ENCODE measurements at places on chromosomes 6 and 20.

DNA sequence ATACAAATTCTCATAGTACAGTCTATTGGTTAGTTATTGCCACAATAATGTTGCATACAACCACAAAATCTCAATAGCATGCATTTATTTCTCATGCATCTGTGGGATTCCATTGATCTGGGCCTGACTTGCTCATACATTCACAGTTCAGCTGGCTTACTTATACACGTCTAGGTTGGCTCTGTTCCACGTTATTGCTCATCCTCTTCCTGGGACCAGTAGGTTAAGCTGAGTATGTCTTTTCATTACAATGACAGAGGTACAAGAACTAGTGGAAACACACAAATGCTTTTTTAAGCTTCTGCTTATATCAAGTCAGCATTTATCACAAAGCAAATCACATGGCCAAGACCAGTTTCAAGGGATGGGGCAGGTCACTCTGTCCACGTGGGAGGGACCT is 485.3 kb upstream of the BTBD3 start:
- no peak for DNase-seq

DNA sequence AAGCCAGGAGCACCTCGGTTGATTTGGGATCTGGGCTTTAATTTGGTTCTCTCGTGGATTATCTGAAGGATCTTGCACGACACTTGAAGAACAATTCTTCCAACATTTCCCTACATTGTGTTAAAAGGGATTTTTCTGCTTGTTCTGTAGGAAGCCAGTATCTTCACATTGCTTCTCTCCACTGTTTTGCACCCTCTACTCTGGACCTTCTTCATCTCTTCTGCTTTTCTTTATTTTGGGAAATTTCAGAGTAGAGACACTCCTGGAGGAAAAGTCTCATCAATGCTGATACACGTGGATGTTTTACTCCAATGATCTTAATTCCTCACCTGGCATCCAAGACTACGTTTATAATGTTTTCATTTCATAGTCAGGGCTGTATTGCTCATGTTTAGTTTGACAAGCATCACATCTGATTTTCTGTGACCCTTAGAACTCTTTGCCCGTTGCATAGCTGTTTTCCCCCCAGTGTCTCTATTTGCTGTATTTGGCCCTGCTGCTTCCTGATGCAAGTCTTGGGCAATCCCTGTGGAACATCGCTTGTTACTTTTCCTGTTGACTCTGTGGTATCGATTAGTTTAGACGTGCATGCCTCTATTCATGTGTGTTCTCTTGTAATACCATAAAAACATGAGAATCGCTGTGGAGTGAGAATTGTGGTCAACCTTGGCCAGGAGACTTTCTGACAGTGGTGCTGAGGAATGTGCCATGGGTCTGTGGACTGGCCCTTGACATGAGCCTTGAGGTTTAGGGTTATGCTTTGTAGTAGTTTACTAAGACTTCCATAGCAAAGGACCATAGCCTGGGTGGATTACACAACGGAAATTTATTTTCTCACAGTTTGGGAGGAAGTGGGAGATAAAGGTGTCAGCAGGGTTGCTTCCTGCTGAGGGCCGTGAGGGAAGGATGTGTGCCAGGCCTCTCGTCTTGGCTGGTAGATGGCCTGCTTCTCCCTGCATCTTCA is 12.5 kb downstream of the PLCB1 start:
- DNase-seq = no peak

DNA sequence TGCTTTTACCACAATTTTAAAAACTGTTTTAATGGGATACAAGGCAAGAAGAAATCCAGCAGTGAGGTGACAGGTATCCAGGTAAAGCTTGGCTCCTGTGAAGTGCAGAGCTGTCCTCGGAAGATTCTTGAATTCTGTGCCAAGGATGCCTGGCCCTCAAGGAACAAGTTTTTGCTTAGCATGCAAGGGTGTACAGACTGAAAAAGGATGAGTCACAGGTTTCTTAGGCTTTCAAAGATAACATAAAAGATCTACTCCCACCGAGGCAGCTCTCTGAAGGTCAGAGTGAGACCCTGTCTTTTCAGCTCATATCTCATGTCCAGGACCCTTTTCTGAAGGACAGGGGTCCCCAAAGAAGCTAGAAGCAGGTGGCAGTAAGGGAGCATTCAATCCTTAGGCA is 83.3 kb downstream of the CHD6 start:
- no peak for DNase-seq

DNA sequence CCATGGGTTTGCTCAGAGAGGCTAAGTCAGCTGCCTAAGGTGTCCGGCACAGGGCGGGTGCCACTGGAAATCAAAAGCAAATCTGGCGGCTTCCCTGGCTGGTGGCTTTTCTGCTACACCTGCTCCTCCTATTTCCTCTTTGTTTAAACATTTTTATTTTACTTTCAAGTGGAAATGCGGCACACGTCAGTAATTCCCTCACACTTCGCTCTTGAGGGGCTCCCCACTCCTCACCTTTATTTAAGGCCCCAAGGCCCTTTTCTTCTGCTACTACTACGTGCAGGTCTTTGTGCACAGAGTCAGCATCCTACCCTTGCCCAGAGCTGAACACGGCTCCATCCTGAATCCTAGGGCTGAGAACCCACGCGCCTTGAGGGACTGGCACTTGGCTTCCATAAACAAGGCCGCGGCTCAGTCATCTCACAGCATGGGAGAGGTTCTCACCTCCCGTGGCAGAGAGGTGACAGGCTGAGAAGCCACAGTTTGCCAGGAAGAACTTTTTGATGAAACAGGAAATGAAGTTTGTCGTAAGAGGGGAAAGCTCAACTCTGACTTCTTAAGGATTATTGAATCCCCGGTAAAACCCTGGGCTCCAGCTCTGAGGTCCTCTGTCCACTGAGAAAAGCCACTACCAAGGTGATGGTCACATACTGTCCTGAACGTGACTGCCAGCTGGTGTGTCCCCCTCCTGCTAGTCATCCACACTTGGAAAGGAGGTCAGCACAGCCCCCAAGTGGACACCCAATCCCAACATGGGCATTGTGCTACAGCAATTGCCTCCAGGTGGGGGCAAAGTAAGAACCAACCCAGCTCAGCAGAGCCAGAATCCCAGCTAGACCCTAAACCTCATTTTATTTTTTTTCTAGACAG is 48.0 kb downstream of the NFATC2 start:
- no peak for DNase-seq

GRCh38 chr6:22958677-22959076 is 389.3 kb downstream of the HDGFL1 start:
- DNase-seq = no peak

DNA sequence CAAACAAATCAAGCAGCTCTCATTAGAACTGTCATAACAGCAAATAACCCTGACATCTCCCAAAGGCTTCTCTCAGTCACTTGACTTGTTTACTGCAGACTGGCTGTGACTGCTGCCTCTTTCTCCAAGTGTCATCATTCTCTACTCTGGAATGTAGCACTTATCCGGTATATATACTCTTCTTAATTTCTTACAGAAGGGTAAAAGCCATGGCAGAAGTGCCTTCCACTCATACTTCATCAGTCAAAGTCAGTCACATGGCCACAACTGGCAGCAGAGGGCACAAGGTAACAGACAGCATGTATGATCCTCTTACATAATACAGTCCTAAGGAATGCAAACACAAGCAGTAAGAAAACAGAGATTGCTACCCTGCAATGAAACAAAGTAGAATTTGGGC is 9.3 kb downstream of the NAPB start:
- no peak for DNase-seq

DNA sequence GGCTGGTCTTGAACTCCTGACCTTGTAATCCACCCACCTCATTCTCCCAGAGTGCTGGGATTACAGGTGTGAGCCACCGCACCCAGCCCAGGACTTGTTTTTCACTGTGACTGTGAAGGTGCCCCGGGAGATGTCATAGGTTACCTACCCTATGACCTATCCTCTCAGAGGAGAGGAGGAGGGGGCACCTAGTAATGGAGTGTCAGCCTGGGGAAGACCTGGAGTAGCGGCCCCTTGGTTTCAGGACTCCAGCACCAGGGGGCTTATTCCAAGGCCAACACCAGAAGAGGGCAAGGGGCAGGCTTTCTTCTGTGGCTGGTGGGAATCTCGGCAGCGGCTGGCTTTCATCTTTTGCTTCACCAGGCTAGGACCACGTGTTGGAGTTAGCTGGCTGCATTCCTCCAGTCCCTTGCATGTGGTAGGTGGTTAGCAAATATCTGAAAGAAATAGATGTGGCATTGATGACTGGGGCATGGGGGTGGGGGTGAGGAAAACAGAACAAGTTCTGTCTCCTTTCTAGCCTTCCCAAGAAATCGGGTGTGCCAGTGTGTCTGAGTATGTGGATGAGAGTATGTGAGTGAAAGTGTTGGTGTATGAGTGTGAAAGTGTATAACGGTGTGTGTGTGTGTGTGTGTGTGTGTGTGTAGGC is 7.9 kb upstream of the ITPR3 start:
- DNase-seq = no peak

- no peak for DNase-seq
Measured at GRCh38 chr20:23646106-23646873, 8.5 kb upstream of the CST3 start.

GRCh38 chr20:16554766-16555543 is 18.3 kb downstream of the KIF16B start:
- DNase-seq = no peak

GRCh38 chr6:155485756-155486155 is 30.1 kb upstream of the NOX3 start:
- DNase-seq = no peak

- no peak for DNase-seq
Measured at GRCh38 chr6:116027801-116028200, 32.9 kb downstream of the FRK start.

- peak; percentile 7 for DNase-seq
Measured at GRCh38 chr6:20680697-20681165, 146.5 kb downstream of the CDKAL1 start.

- no peak for DNase-seq
Measured at GRCh38 chr6:3011592-3011991, 11.9 kb downstream of the NQO2 start.

GRCh38 chr6:38730140-38730862 is 15.2 kb downstream of the DNAH8 start:
- no peak for DNase-seq

- DNase-seq = no peak
Measured at GRCh38 chr6:70314296-70314695, 11.4 kb upstream of the COL9A1 start.

DNA sequence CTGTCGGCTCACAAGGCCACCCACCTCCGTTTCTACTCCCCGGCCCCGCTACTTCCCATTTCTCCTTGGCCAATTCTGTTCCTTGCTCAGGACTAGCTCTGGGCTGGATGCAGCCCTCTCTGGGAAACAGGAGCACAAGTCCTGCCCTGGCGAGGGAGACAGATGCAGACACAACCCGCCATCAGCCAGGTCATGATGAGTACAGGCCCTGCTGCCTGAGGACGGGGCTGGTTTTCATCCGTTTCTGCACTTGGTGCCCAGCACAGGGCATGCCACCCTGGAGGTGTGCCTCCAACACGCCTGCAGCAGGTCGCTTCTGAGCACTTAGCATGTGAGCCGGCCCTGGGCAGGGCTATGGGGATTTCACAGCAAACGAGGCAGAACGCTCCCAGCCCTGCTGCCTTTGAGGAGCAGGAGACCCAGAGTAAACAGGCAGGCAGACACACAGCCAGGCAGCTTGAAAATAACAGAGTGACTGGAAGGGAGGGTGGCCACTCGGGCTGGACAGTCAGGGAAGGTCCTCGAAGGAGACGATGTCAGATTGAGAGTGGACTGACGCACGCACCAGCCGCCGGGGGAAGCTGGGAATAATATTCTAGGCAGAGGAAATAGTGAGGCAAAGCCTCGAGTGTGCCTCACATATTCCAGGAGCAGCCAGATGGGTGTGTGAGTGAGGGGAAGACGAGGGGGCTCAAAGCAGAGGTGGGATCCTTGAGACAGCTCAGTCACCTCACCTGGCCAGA is 21.2 kb upstream of the VSTM2L start:
- no peak for DNase-seq

DNA sequence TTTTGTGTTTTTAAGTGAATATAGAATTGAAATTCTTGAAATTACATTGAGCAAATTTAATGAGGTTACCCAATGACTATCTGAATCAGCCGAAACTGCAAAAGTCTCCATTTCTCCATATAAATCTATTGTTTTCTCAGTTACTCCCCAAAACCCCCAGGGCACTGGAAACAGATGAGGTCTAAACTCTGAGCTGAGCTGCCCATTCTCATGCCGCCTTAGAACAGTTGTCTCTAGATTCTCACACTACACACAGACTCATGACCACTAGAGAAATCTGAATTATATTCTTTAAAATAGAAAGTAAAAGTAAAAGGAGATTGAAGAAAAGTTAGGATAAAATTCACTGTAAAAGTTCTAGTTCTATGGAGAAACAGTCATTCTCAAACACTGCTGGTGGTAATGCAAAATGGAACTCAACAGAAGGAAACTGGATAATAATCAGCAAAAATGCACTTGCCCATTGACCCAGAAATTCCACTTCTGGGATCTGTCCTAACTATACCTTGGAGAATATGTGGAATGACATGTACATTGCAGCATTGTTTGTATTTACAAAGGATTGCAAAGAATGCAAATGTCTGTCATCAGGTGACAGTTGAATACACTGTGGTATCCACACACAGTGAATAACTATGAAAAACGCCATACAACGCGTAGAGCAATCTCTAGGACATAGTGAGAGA is 125.5 kb downstream of the IPCEF1 start:
- DNase-seq = no peak

DNA sequence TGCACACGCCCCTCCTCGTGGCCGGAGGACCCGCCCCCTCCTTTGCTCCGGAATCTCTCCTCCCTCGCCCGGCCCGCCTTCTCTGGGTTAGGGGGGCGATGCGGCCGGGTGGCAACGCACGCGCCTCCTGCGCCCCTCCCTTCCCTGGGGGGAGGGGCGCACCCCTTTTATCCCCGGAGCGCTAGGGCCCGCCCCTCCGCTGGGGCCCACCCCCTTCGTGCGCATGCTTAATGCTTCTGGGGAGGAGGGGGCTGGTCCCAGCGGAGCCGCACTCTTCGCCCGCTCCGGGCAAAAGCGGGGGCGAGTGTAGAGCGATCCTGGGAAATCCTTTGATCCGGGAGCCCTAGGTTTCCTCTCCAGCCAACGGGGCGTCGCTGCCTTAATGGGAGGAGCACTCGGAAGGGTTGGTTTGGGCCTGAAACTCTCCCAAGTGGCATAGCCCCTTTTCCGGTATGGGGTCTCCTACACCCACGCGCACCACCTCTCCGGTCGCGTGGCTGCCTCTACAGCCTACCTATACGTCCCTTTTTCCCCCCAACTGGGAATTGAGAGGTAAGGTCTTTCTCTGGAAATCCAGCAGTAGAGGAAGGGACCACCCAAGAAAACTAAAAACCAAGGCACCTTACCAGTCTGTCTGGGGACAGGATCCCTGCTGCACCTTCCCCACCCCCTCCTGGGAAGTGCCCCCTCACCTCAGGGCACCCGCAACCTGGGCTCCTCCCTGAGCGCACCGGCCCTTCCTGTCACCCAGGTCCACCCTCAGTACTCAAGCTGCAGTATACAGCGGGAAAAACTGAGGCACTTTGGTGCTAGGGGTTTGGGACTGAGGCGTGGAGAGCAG is 2.1 kb downstream of the SOX12 start:
- peak; percentile 95 for DNase-seq

GRCh38 chr20:41818369-41818768 is 200.2 kb upstream of the CHD6 start:
- no peak for DNase-seq

All from NAMALWA (cell line).